ENCODE measurements at places on chromosomes 1 and 21.

DNA sequence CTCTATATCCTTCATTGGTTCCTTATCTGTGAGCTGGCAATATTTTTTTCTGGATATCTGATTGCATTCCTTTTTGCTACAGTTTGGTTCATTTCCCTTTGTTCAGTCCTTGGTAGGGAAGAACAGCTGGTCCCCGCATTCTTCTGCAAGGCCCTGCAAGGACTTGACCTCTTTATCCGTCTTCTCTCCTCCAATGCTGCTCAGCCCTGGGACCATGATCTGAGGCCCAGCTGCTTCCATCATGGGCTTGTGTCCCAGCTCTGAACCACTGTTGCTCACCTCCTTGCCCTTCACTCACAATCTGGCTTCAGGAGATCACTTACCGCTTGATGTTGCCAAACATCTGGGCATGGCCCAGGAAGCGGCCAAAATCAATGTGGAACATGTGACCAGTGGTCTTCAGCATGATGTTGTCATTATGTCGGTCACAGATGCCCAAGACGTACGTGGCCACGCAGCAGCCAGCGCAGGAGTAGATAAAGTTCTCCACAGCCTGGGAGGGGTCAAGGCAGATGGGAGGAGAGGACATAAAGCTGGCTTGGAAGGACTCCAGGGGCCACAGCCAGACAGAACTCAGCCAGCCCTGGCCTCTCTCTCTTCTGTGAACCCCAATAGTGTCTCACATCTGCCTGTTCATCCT is 22.6 kb upstream of the PPP1R15B start:
- DNase-seq, result no peak

DNA sequence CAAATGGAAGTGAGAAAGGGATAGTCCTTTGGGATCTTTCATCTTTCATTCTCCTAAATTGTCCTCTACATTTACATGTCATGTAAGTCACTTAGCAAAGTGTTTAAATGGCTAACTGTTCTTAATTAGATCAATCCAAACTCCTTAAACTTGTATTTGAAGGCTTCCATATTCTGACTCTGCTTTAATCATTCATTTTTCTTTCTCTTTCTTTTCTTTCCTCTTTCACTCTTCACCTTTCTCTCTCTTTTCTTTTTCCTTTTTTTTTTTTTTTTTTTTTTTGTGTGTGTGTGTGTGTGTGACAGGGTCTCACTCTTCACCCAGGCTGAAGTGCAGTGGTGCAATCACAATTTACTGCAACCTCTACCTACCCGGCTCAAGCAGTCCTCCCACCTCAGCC is 71.7 kb downstream of the RPS27 start:
- DNase-seq, result no peak

DNA sequence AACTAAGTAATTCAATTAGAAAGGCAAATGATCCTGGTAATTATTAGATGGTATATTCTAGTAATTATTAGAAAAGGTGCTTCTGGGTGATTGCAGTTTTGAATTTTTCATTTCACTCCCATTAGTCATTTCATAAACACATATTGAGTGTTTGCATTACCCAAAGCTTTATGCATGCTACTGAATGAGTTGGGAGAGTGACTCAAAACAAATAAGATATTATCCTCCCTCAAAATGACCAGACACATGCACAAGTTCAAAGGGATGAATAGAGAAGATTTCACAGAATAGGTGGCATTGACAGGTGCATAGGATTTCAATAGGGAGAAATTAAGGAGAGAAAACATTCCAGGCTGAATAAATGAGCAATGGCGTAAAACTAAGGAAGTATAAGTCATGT is 84.7 kb downstream of the PHTF1 start:
- no peak for DNase-seq

GRCh38 chr1:78122389-78122788 is 76.6 kb downstream of the GIPC2 start:
- no peak for DNase-seq

GRCh38 chr1:160560045-160560705 is 19.1 kb downstream of the CD84 start:
- DNase-seq, result no peak

DNA sequence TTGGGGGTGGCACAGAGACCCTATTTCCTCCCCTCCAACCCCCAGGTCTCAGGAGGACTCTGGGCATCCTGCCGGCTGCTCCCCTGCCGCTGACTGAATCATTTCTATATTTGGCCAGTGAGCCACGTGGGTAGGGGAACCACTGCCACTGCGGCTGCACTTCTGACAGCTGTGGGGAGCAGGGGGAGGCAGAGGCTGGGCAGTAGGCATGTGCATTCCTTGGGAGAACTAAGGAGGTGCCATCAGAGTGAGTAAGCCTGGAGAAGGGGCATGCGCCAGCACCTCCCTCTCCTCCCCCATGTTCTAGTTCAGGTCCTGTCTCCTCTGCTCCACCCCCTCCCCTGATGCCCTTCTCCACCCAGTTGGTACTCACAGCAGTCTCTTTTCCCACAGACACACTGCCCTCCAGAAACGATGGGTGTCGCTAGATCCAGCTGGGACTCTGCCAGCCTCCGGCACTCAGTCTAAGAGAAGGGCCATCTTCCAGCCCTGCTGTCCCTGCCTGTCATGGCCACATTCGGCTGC is 12.0 kb downstream of the PPFIA4 start:
- DNase-seq, result no peak

DNA sequence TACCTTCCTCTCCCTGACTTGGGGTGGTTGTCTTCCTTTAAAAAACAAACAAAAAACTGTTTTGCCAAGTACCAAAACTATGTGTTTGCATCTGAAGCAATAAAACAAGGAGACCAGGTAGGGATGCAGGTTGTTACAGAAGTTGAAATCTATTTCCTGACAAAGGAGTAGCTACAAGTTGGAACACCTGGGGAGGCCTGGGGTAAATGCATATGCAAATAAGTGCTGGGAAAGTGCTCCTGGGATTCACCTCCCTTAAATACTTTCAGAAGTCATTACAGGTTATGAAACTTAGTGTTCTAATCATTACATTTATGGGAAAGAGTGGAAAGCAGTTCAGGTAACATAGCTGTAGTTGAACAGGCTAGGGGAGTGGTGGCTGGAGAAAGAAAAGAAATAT is 1.9 kb upstream of the TSNAX start:
- no peak for DNase-seq

GRCh38 chr1:77039111-77039510 is 171.8 kb downstream of the ST6GALNAC5 start:
- no peak for DNase-seq

GRCh38 chr1:25145775-25146393 is 86.4 kb downstream of the SYF2 start:
- DNase-seq, result no peak

- DNase-seq, result no peak
Measured at GRCh38 chr1:220455559-220455958, 72.4 kb upstream of the MARK1 start.

GRCh38 chr1:70195342-70195741 is 10.0 kb downstream of the LRRC40 start:
- no peak for DNase-seq

DNA sequence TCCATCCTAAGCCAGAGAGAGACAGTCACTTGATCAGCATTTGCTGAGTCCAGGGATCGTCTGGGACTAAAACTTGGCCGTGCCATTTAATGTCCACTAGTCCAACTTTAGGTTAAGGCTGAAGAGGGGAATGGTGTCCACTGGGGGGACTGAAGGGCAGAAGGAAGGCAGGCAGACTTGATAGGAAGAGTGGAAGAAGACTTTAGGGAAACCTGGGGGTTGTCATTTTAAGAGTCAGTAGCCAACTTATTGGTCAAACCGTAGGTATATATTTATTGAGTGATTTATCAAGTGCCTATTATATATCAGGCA is 1.3 kb upstream of the LMOD1 start:
- DNase-seq, result no peak

DNA sequence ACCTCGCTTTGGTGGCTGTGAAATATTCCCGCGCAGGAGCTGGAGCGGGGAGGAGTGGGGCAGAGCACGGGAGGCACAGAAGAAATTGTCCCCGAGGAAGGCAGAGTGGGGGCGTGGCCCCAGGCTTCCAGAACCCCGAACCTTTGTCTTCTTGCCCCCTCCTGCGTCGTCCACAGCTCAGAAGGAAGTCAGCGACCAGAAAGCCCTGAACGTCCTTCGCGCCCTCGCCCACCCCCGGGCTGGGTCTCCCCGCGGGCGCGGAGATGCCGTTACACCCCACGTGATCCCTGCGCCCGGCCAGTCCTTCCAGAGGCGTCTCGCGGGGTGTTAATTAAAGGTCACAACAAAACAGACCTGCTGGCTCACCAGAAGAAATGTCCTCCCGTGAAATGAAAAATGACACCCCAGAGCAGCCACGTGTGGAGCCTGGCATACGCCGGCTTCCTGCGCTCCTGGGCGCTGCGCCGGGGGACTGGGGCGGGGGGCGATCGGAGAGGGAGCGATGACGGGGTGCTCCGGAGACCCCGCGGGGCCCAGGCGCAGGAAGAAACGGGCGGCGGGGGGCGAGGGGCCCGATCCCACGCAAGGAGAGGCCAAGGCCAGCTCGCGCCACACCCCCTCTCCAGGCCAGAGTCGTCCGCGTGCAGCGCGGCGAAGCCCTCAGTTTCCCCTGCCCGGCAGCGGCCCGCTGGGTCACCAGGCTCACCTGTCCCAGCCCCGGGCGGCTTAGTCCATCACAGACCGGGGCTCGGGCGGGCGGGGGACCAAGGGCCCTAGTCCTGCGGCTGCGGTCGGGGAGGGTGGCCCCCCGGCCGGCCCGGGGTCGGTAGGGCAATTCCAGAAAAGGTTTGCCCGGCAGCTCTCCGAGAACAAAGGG is 995 bp upstream of the KIF26B start:
- DNase-seq, result no peak

DNA sequence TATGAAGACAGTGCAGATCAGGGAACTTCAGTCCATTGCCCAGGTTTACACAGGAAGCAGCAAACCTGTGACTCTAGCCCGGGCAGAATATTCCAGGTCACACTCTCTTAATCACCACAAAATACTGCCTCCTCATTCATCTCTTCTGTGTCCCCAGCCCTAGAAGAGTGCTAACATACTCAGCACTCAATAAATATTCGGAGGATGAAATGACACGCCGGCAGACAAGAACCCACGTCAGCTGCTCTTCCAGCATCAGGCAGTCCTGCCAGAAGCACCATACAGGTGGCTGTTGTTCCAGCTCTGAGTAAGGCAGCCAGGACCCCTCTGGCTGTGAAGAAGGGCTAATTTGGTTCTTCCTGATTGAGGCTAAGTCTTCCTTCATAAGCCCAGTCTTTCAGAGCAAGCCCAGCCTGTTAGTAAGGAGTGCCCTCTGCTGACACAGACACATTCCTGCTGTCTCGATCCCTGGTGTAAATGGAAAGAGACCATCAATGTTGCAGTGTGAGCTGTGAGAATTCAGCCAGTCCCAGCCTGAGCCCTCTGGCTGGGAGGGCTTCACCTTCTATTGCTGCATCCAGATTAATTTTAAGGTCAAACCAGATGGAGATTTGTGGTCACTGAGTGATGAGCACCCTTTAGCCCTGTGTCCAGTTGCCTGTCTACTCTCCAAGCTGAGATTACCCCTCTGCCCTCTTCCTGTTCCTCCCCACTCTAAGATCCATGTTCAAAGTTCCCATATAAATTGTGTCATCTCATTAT is 45.0 kb upstream of the KIRREL1 start:
- no peak for DNase-seq

GRCh38 chr1:62142496-62142895 is 52.2 kb upstream of the L1TD1 start:
- DNase-seq, result no peak

GRCh38 chr1:159945483-159946241 is at the start of gene IGSF9:
Gene IGSF9 (minus strand): TSS chr1:159945613. CDS start chr1:159943454, 2,159 bp downstream.
- DNase-seq, result peak; percentile 61

DNA sequence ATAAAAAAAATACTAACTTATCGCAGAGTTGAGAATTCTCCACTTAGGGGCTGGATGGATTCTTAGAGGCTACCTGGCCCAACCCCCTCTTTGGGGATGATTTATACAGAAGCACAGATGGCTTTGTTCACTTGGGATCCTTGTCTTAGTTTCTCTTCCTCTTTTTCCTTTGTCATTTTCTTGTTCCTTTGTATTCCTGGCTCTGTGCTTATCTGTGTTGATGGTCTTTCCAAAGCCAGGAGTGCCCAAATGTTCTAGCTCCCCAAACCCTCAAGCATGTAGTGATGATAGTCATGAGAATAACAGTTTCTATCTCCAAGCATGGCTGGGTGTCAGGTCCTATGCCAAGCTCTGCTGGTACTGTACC is 27.4 kb downstream of the EPHB2 start:
- DNase-seq, result no peak

DNA sequence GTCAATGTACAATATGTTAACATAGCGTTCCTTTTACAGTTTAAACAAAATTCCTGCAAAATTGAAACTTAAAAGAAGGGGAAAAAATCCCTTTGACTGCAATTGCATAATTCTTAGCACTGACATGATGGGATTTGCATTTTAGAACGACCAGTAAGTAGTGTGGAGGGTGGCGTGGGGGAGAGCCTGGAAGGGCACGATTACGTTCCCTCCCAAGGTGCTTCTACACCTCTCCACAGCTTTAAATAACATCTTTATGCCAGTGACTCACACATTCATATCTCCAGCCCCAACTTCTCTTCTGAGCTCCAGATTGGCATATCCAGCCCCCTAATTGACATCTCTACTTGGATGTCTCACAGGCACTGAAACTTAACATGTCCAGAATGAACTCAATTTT is 64.3 kb downstream of the OLFML3 start:
- no peak for DNase-seq

DNA sequence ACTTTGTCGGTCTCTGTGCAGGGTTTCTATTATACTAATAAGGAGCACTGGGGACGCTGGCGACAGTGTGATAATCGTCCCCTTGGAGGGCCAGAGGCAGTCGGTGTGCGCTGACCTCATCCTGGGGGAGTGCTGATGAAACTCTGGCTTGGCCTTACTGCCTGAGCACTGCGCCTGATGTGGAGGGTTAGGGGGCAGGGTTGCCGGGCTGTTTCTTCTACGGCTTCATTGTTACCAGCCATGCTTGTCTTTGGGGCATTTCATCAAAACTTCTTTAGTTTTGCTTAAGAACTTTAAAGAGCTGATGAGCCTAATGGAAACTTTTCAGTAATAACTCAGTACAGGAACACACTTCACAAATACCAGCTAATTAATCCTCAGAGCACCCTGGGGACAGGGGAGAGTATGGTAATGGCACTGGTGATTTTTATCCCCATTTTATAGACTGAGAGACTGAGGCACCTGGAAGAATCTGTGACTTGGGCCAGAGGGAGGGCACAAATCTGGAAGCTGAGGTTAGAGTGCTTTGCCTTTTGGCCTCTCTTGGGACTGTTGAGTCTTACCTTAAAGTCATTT is 81.8 kb downstream of the PEX14 start:
- no peak for DNase-seq

- no peak for DNase-seq
Measured at GRCh38 chr1:233080286-233080685, 129.9 kb downstream of the NTPCR start.

DNA sequence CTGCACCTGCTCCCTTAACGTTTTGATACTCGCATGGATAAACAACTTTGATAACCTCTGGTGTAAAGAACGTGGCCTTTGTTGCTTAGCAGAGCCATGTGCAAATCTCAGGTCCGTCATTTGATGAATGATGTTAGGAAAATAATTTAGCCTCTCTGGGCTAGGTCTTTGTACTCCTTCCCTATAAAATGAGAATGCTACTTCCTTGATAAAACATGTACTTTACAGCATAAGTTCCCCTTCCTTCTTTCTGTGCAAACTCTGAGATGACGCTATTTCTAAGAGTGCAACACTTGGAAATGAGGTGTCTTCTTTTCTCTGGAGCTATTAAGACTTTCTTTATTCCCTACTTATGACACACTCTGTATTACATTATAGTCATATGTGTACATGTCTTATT is 243.4 kb downstream of the RGS7 start:
- no peak for DNase-seq

- no peak for DNase-seq
Measured at GRCh38 chr1:235883261-235883927, 16.7 kb upstream of the LYST start.

- no peak for DNase-seq
Measured at GRCh38 chr1:160427625-160428024, 27.3 kb downstream of the VANGL2 start.

All from T-helper 2 cell (primary cell).